GM23248 (cell line): ENCODE measurements at places on chromosomes 6 and 20. TPM values are rescaled to one million over a fixed set of nuclear protein-coding genes. Genes with fewer than 3 reads are reported as not detected.

- peaks cover 12% of the 10 kb centered on the region for H3K4me1 ChIP-seq
- H3K27me3 ChIP-seq, result no peaks in the 10 kb centered on the region
- no peak for DNase-seq
- no peak overlapping the region for H3K4me3 ChIP-seq
These were observed 32.0 kb upstream of the POU5F1 start for GRCh38 chr6:31202259-31203166.

DNA sequence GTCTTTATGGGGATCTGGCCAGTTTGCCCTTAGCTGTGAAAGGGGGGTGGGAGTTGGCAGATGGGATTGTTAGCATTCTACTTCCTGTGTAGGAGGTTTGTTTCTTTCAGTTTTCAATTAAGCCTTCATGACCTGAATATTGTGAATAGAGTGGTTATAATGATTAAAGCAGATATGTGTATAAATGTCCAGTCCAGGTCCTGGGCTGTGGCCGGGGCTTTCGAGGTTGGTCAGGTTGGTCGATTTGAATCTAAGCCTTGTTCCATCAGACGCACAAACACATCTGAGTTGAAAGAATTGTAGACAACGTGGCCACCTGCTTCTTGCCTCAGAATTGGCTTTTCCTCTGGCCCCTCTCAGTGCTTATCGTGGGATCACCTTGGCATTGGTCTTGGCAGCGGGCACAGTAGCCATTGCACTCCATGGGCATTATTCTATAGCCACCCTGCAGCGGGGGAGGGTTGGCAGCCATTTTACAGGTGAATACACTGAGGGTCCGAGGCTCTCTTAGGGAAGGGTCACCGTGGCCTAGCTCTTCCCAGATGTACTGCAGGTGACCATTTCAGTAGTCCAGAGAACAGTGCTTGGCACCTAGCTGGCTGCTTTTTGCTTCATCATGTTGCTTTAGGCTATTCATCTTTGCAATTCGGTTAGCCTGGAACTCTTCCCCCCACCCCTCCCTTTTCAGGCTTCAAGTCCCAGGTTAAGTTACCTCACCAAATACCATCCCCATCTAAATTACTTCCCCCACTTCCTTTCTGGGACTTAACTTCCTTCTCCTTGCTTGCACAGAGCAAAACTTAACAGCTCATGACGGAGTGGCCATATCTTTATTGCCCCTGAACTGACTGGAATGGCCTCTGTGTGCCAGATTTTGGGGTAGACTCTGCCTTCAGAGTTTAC is 1.1 kb downstream of the RNF114 start:
- H3K27ac ChIP-seq, result peak overlapping the region; percentile 68
- peaks cover 19% of the 10 kb centered on the region for H3K4me1 ChIP-seq
- peak; percentile 22 for DNase-seq
- H3K36me3 ChIP-seq, result peaks cover 9% of the 10 kb centered on the region; the same call in 1 of the 2 replicates

DNA sequence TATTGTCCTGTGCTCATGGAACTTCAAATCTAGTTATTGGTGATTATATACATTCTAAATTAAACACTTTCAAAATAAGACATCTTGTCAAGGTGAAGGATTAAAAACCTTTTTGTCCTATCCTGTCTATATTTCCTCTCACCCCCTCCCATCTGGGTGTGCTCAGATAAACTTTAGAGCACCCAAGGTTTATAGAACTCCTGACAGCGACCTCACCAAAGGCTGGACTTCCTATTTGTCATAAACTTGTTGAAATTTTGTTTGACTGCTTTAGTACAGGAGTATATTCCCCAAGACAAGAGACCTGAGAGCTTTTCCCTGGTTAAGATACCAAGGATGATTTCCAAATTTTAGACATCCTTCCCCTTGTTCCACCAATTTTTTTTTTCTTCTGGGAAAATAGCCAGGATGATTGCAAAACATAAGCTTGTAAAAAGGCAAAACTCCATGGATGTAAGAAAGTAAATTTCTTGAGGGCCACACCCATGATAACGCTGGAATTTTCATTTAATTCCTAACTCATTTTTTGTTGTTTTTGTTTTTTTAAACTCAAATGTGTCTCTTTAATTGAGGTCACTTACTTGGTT is 33.0 kb downstream of the CARMIL1 start:
- no peaks in the 10 kb centered on the region for H3K36me3 ChIP-seq
- peaks cover 38% of the 10 kb centered on the region for H3K4me1 ChIP-seq
- peak overlapping the region; percentile 62 for H3K4me3 ChIP-seq

GRCh38 chr6:159801935-159802334 is 1.9 kb downstream of the PNLDC1 start:
- DNase-seq, result no peak
- no peaks in the 10 kb centered on the region for H3K4me1 ChIP-seq
- H3K27ac ChIP-seq, result no peak overlapping the region
- peaks cover 20% of the 10 kb centered on the region for H3K36me3 ChIP-seq

- H3K4me3 ChIP-seq, result no peak overlapping the region
- H3K36me3 ChIP-seq, result no peaks in the 10 kb centered on the region
- H3K27me3 ChIP-seq, result no peaks in the 10 kb centered on the region
- no peak overlapping the region for H3K27ac ChIP-seq
These were observed 699.7 kb downstream of the DOK5 start for GRCh38 chr20:55175081-55175480.

- DNase-seq, result peak; percentile 74
- peaks cover 22% of the 10 kb centered on the region for H3K4me1 ChIP-seq
- peak overlapping the region; percentile 86 for H3K4me3 ChIP-seq
These were observed 1.3 kb downstream of the SUPT3H start for GRCh38 chr6:45376310-45377042.

DNA sequence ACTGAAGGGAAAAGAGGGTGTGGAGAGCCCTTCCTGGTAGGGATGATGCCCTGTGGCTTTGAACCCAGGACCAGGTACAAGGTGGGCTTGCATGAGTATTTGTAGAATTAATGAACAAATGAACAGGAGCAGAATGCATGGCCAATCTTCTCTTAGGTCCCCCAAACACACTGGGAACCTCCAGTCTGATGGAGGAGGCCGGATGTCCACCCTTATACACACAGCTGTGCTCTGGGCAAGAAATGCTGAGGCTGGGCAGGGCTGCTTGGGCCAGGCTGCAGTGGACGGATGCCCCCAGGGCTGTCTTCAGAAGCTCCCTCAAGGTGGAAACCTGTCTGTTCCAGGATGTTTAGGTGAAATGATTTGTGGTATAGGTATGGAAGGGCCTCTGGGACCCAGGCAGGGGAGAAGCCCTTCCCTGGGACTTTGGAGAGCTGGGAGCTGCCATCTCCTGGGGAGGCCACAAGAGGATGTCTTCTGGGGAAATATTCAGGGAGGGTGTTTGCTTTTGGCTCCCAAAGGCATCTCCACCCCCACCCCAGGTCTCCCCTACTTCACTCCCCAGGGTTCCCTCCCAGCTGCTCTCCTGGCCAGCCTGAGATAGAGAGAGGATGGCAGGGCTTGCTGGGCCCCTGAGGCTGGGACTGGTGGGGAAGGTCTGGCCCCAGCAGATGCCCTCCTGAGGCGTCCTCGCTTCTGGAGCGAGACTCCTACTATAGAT is 23.3 kb downstream of the VEGFA start:
- no peak overlapping the region for H3K27ac ChIP-seq
- DNase-seq, result no peak
- H3K36me3 ChIP-seq, result no peaks in the 10 kb centered on the region
- H3K4me3 ChIP-seq, result no peak overlapping the region
- H3K4me1 ChIP-seq, result peaks cover 1% of the 10 kb centered on the region; the same call in 1 of the 2 replicates

- no peaks in the 10 kb centered on the region for H3K36me3 ChIP-seq
These were observed 136.5 kb downstream of the RIMS1 start for GRCh38 chr6:72022830-72023229.

- no peaks in the 10 kb centered on the region for H3K36me3 ChIP-seq
- no peak for DNase-seq
- H3K27ac ChIP-seq, result no peak overlapping the region
- peaks cover 25% of the 10 kb centered on the region for H3K4me1 ChIP-seq
These were observed 543.9 kb upstream of the JARID2 start for GRCh38 chr6:14701946-14702345.

GRCh38 chr6:16704401-16705045 is 56.7 kb downstream of the ATXN1 start:
- H3K27ac ChIP-seq, result peak overlapping the region; percentile 54
- DNase-seq, result peak; percentile 72
- H3K36me3 ChIP-seq, result no peaks in the 10 kb centered on the region

Gene CUL9
- 15.0 and 26.1 TPM in 2 replicates for total RNA-seq
